ENCODE measurements at places on chromosomes 7 and 10. TPM values are rescaled to one million over a fixed set of nuclear protein-coding genes. Genes with fewer than 3 reads are reported as not detected.

Gene SPDYE3
- total RNA-seq, result not detected

Gene PIP
- not detected for total RNA-seq

Gene PLPP4
- total RNA-seq, result 0.37 TPM

Gene RAB11FIP2
- total RNA-seq, result 6.9 TPM

DNA sequence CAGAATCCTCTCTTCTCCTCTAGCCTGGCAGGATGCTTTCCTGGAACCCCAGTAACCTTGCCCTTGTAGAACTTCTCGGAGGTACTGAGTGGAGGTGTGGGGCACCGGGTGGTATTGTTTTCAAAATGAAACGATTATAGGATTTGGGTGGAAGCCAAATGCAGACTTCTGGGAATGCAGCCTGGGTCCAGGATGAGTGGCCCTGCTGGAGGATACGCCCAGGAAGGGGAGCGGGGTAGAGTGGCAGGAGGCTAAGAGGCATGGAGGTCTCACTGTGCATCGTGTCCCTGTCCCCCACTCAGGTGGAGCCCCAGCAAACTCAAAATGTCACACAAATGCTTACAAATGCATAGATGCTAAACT is 109.1 kb upstream of the PPIF start:
- H3K27ac ChIP-seq, result no peak overlapping the region

DNA sequence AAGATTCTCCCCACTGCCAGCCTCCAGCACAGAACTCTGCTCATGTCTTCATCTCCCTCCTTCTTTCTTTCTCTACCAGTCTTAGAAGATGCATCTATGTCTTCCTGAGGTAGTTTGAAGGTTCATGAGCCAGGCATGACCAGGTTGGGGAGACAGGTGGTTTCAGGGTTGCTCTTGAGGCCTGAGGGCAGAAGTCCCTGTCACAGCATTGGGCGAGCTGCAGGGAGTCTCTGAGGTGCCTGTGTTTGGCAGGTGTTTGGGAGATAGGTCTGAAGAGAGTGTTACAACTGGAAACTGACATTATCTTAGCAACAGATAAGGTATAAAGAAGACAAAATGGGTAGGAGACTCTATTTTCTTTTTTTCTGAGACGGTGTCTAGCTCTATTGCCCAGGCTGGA is 18.7 kb downstream of the PRSS2 start:
- no peaks in the 10 kb centered on the region for H3K27me3 ChIP-seq
- H3K36me3 ChIP-seq, result no peaks in the 10 kb centered on the region
- H3K4me3 ChIP-seq, result no peak overlapping the region
- no peak overlapping the region for H3K27ac ChIP-seq
- H3K4me1 ChIP-seq, result no peaks in the 10 kb centered on the region

DNA sequence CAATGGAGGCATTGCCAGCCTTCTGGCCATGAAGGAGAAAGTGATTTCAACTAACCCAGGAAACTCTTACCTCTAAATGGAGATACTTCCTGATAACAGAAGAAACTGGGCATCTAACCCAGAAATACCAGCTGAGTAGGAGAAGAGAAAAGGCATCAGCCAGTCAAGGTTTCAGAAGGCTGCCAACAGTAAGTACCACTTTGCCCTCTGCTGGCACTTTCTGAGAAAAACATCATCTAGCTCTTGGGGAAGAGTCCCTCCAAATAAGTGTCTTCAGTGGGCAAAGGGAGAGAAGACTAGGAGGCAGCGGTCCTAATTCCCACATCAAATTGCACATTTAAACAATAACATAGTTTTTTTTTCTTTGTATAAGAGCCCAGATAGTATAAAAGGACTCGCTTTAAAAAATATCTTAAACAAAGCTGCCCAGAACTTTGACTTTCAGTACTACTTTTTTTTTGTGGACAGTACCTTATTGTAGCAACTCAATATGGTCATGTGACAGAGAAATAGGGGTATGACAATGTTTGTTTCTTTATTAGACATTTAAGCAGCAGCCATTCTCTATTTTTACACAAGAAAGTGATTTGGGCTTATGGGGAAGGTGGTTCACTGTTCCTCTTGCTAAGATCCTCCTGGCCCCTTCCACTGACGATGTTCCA is 157.3 kb downstream of the CTTNBP2 start:
- H3K27me3 ChIP-seq, result no peaks in the 10 kb centered on the region
- DNase-seq, result no peak
- no peaks in the 10 kb centered on the region for H3K4me1 ChIP-seq
- H3K36me3 ChIP-seq, result no peaks in the 10 kb centered on the region
- H3K4me3 ChIP-seq, result no peak overlapping the region

DNA sequence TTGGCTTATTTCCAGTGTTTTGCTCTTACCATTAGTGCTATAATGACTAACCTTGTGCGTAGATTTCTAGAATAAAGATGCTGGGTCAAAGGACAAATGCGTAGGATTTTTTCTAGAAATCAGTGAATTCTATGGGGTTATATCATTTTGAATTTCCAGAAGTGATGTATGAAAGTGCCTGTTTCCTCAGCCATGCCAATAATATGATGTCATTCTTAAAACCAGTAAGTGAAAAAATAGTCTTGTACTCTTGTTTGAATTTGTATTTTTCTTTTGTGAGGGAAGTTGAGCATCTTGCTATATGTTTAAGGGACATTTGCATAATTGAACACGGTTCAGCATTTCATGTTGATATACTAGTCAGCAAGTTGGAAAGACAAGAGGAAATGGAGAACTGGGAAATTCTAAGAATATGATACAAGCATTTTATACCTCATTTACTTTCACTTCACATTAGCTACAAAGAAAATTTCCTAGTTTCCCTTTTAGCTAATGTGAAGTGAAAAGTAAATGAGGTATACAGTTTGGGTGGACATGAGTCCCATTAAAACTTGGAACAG is 3.8 kb upstream of the DNAH11 start:
- H3K4me3 ChIP-seq, result no peak overlapping the region
- H3K27ac ChIP-seq, result no peak overlapping the region
- DNase-seq, result no peak
- no peaks in the 10 kb centered on the region for H3K4me1 ChIP-seq
- no peaks in the 10 kb centered on the region for H3K27me3 ChIP-seq

DNA sequence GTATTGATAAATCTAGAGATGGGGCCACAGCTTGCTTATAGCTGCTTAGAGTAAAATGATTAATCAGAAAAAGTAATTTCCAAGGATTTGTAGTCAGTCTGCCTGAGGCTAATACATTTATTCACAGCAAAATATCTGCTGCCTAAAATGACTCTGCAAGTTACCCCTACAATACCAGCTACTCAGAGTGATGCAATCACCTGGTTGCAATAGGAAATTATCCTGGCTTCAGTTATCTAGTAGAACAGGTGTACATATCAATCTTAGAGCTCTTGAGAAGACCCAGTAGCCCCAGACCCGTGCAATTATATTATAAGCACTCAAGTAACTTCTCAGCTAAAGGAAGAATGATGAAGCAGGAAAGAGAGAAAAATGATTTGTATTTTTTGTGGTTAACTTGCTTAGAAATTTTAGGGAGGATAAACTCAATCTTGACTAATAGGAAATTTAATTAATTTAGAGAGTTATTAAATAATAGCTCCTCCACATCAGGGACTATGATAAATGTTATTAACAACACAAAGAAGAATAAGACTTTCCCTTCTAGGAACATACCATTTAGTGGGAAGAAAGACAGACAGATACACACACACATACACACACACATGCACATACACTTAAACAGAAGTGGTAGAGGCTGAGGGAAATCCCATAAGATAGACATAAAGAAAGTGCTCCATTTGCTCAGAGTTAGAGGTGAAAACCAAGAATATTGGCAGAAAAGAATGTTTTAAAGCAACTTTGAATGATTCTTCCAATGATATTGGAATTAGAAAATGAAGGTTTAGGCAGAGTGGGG is 140.4 kb upstream of the PRSS1 start:
- H3K27ac ChIP-seq, result no peak overlapping the region
- H3K27me3 ChIP-seq, result no peaks in the 10 kb centered on the region
- no peak overlapping the region for H3K4me3 ChIP-seq
- no peaks in the 10 kb centered on the region for H3K4me1 ChIP-seq
- DNase-seq, result no peak

DNA sequence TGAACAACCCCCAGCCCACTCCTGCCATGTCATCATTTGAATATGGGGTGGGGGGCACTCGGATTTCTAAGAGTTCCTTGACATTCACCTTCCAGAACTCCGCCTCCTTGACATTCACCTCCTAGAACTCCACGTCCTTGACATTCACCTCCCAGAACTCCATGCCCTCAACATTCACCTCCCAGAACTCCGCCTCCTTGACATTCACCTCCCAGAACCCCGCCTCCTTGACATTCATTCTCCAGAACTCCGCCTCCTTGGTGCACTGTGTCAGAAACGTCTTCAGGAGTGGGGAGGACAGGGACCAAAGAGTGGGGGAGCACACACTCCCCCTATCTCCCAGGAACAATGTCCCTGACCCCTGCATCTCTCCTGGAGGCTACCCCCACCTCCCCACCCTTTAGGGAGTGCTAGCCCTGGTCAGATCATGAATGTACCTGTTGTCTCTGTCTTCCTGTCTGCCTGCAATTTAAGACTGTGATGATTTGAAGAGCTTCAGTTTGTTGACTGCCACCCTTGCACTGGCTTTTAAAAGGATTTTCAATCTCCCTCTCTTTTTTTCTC is 110.1 kb downstream of the NPTX2 start:
- H3K27me3 ChIP-seq, result no peaks in the 10 kb centered on the region
- DNase-seq, result no peak
- H3K36me3 ChIP-seq, result no peaks in the 10 kb centered on the region
- no peak overlapping the region for H3K4me3 ChIP-seq
- H3K27ac ChIP-seq, result no peak overlapping the region
- H3K4me1 ChIP-seq, result no peaks in the 10 kb centered on the region

DNA sequence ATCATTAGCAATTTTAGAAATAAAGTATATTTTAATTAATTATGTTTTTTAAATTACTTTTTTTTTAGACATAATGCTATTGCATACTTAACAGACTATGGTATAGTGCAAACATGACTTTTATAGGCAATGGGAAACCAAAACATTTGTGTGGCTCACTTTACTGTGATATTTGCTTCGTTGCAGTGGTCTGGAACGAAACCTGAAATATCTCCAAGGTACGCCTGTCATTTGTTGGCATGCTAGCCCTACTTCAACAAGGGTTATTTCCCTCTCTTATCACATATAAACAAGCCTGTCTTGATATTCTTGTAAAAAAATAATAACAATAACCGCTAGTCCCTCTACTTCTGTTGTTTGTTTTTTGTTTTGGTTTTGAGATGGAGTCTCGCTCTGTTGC is 74.2 kb downstream of the TYW1B start:
- no peak overlapping the region for H3K27ac ChIP-seq
- DNase-seq, result no peak
- H3K4me3 ChIP-seq, result no peak overlapping the region
- H3K4me1 ChIP-seq, result no peaks in the 10 kb centered on the region
- H3K27me3 ChIP-seq, result no peaks in the 10 kb centered on the region
- H3K36me3 ChIP-seq, result no peaks in the 10 kb centered on the region

DNA sequence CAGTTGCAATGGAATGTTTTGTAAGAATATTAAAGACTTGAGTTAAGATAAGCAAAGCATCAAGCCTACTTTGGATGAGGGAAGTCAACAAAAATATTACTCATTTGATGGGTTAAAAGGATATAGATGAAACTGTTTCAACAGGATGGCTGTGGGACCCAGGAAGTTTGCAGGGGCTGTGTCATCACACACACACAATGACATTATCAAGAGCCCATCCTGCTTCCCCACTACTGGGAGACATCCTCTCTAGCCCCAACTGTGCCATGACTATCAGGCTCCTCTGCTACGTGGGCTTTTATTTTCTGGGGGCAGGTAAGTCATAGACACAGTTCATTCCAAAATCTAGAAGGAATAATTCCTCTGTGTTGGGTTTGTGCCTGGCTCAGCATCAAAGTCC is 78.8 kb upstream of the PRSS1 start:
- DNase-seq, result no peak
- no peaks in the 10 kb centered on the region for H3K4me1 ChIP-seq
- H3K36me3 ChIP-seq, result no peaks in the 10 kb centered on the region
- no peaks in the 10 kb centered on the region for H3K27me3 ChIP-seq

DNA sequence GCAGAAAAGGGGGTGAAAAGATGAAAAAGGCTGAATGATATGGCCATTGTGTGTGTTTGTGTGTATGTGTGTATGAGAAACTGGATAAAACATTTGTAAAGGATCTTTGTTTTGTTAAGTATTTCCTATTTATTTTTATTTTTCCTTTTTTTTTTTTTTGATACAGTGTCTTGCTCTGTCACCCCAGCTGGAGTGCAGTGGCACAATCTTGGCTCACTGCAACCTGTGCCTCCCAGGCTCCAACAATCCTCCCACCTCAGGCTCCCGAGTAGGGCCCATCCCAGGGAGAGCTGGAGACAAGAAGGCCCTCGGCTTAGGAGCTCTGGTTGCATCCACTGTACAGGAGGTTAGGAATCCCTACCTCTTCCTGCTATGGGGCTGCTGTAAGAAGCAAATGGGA is 6.9 kb upstream of the CALML5 start:
- H3K4me3 ChIP-seq, result no peak overlapping the region
- H3K4me1 ChIP-seq, result no peaks in the 10 kb centered on the region
- no peak overlapping the region for H3K27ac ChIP-seq
- no peak for DNase-seq

DNA sequence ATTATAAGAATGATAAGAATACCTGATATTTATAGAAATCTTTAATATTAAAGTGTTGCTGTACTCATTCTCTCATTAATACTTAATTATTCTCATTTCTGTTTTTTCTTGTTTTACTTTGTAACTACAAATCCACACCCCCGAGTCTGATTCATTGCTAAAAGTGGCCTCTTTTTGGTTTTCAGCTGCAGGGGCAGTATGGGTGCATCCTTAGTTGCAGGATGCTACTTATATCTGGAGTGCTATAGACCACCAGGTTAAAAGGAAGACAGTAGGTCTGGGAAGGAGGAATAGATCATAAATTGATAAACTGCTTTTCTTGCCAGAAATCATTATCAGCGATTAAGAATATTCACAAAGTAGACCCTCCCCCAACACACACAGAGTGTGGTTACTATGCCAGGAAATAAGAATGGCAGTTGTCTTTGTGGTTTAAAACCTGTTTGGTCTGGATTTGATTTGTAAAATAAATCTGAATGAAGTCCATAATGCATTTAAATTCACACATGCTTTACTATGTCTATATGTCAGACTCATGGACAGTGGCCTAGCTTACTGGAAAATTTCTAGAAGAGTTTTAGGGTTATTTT is 96.5 kb downstream of the NRF1 start:
- no peaks in the 10 kb centered on the region for H3K36me3 ChIP-seq
- DNase-seq, result no peak
- H3K27me3 ChIP-seq, result no peaks in the 10 kb centered on the region
